ENCODE measurements at places on chromosomes 7 and 10.

DNA sequence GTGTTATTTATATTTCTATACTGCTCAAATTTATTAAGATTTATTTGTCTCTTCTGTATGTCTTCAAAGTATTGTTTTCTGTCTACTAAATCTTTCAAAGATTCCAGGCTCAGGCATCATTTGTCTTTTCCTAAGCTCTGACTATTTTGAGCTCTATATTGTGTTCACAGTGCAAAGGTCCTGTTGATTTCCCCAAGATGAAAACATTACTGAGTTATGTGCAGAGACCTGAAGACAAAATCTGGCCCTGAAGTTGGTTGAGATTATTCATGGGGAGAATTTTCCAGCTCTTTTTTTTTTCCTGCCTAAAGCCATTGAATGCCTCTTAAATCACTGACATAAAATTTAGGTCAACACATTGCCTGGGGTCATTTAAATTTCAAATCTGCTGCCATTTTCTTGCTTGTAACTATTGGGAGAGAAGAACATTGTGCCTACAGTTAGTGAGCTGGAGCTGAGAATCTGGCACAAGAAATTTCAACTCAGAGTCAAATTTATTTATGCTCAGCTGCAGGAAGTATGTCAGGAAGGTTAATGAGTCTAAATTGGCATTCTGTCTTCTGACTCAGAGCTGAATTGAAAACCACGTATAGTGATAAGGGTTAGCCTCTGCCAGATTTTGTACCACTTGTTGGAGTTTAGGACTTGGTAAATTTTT, 31.6 kb downstream of the CSTF2T start:
- DNase-seq, result no peak

DNA sequence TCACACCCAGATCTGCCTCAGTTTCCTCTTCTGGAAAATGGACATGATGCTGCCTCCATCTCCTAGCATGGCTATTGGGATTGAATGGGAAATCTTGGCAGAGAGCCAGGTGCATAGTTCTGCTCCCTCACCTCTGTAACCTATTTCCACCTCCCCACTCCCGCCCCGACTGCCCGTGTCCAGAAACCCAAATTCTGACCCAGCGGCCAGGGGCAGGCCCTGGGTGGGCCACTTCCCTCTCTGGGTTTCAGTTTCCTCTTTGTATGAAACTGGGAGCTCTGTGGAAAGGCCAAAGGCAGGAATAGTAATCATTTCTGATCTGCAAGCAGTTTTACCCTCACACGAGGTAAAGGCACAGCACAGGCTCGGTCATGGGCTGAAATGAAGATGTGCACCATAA, 74.1 kb upstream of the DUSP5 start:
- DNase-seq, result no peak

DNA sequence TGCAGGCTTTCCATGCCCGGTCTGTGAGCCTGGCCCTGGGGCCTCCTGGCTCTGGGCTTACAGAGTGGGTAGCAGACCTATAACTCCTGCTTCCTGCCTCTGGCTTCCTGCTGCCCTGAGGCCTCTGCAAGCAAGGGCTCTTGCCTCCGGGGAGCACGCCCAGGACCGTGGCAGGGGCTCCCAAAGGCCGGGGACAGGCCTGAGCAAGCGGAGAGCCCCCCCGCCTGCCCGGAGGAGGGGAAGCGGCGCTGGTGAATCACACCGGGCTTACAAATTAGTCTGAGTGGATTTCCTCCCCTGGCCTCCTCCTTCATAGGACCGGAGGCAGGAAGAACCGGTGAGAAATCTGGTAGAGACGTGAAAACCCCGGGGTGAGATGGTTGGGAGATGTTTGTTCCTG, 1.5 kb upstream of the MYL10 start:
- DNase-seq, result no peak

DNA sequence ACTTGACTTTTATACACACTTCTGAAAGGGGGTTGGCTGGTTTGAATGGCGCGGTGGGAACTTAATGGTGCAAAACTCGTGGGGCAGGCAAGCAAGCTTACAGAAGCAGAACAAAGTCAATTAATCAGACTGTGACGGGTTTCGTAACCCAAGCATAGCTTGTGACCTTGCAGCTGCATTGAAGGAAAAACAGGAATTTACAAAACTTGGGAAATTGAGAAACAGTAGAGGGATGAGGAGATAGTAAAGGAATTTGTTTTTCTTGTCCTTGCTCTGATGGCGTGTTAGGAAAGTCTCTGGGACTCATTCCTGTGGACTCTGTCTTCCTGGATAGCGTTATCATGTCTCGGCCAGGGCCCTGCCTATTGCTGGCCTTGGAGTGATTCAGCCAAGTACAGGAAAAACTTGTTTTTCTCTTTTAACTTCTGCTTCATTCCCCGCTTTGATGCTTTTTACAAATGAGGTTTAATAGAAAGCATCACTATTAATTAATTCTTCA, 220.0 kb upstream of the KCND2 start:
- DNase-seq, result no peak

- no peak for DNase-seq
Observed at GRCh38 chr10:74926791-74927585, 100.6 kb downstream of the KAT6B start.

GRCh38 chr7:156456503-156457115, 184.0 kb upstream of the RNF32 start:
- DNase-seq, result no peak

DNA sequence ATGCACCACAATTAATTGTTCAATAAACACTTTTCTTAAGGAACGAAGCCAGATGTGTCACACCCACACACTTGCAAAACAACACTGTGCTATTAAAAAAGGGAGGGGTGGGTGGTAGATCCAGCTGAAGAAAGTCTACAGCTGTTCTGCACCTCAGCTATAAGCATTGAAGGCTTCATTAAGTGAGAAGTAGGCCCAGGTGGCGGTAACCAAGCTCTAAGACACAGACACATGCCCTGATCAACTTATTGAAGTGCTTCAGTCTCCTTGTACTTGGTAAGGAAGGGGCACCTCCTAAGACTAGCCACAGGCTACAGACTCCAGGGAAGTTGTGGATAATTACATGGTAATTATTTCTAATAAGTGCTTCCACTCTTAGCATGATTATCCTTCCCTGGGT, 4.5 kb upstream of the CPVL start:
- DNase-seq, result no peak

DNA sequence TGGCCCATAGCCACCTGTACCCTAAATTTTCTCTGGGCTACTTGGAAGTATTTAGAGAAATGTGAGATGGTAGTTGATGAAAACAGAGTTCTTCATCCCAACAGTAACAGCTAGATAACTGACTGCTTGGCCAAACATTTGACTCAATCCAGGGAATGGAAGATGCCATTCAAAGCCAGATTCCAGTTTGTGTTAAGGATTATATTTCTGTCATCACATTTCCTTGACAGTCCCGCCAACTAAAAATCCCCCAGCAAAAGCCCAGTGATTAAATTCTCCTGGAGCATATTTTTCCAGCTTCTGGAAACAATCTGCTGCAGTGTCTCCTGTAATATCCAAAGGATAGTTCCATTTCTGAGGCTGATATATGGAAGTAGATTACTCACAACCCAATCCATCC, 45.4 kb upstream of the PTN start:
- DNase-seq, result no peak

DNA sequence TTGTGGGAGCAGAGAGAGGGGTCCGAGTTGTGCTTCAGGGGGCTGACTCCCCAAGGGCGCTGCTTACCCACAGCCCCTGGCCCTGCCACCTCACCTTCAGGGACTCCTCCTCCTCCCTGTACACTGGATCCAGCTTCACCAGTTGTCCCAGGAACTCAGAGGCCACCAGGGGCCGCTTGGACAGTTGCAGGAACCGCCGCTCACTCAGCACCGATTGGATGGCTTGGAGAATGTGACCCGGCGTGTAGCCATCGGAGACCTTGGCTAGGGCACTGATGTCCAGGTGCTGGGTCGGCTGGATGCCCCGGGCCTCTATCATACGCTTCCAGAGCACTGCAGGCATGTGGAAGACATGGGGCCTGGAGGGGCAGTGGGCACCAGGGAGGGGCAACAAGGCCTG, 4.5 kb upstream of the ASB10 start:
- no peak for DNase-seq

DNA sequence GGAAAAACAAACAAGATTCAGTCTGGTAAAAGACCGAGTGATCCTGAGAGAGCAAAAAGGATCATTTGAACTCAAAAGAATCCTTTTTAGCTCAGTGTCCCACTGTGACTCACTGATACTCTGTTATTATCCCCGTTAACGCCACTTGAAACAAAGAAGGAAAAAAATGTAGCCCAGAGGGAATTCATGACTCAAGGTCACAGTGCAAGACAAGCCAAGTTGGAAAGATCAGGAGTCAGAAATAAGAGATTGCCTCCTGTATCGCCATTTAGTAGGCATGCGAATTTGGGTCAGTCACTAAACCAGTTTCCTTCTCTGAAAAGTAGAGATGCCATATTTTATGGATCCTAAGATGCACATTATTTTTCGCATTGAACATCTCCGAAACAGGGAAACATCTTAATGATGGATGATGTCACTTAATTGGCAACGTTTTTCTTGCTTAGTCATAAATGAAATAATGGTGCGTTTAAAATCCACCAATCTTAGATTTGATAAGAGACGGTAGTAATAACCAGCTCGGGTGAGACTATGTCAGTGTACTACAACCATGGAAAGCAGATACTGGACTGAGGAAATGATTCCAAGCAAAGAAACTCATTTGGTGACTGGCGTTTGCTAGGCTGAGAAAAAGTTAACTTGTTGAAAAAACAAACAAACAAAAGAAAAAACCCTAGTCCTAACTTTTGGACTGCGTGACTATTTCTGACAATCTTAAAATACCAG, 502.0 kb upstream of the CELF2 start:
- no peak for DNase-seq

GRCh38 chr7:90891529-90891928, 295.4 kb downstream of the CDK14 start:
- DNase-seq, result no peak

GRCh38 chr10:116712519-116712918, 29.8 kb downstream of the HSPA12A start:
- no peak for DNase-seq
